Fibroblast of skin of abdomen (primary cell): ENCODE measurements at places on chromosomes 16 and 17.

- DNase-seq, result no peak
Measured at GRCh38 chr16:84950906-84951305, 60.4 kb downstream of the ZDHHC7 start.

DNA sequence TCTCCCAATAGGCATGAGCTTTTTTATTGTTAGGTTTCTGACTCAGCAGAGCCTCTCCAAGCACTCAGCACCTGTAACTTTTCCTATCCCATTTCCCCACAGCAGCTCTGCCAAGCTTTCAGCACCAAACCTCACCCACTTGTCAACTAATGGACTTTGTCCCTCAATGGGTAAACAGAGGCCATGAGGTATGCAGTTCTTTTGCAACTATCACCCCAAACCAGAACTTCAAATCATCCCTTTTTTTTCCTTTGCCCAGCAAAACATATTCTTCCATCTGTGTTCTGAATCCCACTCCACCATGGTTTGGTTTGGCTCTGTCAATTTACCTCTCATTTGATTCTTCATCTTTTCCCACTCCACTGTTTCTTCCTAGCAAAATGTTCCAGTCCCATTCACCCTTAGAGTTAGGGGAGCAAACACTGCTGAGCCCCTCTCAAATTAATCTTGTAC, 58.1 kb downstream of the TOX3 start:
- DNase-seq, result no peak

DNA sequence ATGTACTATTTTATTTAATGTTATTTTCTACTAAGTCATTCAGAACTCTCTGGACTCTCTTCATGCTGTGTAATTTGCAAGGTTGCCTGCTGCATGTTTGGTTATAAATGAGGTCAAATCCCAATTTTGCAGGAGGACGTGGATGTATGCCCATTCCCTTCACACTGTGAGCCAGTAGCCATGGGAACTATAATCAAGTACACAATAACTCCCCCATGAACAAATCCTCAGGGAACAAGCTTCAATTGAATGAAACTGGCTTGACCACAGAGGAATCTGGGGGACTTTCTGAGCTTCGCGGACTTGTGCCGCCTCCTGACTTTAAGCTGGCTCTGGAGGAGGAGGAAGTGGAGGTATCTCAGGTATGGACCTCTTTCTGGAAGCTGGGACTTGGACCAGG, 14.6 kb upstream of the KCTD13 start:
- no peak for DNase-seq

- DNase-seq, result peak; percentile 74
Measured at GRCh38 chr16:2090777-2091546, 43.2 kb downstream of the TSC2 start.

- no peak for DNase-seq
Measured at GRCh38 chr17:35148144-35148543, 527 bp downstream of the UNC45B start.

DNA sequence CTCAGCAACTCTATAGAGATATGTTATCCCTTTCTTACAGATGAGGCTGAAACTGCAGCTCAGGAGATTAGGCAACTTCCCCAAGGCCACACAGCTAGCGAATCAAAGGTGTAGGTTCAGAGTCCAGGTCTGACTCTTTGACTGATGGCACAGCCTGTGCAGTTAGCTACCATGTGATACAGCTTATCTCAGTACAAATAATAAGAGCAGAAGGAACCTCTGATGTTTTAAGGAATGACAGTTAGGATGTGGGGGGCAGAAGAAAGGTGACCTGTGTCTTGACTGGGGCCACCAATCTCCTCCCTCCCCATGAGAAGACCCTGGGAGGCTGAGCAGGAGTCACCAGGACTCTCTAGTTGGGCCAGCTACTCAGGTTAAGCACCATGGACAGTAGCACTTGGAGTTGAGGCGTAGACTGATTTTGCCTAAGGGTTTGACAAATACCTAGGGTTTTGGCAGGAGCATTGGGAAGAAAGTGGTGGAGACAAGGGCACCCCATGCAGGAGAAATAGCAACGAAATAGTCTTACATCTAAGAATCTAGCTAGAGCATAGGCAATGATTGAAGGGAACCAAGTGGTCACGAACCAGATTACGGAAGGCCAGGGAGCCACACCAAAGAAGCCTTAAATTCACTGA, 22.8 kb upstream of the ACSM2B start:
- no peak for DNase-seq

DNA sequence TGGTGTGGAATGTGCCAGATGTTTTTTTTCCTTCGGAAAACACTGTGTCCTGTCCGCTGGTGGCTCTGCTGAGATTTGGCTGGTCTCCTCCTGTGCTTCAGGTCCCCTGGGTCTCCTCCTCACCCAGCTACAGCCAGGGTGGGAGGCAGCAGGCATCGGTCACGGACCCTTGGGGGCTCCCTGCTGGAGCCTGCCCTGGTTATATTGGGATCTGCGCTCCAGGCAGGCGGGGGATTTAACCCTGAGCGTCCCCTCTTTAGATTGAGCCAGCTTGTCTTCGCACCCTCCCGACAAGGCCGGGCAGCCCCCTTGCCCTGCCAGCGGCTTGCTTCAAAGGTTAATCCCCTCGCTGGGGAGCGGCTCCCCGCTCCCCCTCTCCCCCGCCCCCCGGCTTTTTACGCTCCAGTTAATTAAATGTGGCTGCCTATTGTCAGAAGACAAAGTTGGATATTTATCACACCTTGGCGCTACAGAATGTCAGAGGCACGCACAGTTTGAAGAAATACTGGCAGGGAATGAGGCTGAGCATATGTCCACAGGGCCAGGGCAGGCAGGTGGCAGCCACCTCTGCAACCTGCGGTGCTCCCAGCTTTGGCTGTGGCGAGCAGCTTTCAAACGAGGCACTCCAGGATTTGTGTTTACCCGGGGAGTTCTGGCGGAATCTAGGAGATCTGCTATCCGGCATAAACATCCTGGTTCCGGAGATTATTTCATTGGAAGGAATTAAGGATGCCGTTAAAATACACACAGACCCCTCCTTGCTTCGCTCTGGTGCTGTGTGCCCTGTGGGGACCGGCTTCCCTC, 38.2 kb upstream of the GSE1 start:
- DNase-seq, result no peak

GRCh38 chr16:74224828-74225612, 71.6 kb upstream of the PSMD7 start:
- DNase-seq, result peak; percentile 64

DNA sequence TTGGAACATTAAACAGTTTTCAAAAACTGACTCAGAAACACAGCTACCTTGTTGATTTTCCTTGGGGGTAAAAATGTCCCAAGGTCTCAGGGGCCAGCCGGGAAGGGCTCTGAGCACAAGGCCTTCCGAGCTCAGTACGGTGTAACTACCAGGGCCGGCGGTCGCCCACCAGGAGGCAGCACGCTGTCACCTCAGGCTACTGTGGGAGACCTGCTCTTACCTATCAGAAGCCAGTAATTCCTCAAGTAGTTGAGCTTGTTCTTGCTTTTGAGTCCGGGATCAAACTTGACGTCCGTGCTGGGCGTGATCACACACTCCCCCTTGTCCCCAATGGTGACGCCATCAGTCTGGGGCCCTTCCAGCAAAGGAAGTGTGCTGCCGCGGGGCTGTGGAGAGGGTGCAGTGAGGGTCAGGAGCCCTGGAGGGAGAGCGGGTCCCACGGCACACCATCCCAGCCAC, 43.4 kb upstream of the ICAM2 start:
- peak; percentile 10 for DNase-seq
